ENCODE measurements at places on chromosomes 12 and 14.

DNA sequence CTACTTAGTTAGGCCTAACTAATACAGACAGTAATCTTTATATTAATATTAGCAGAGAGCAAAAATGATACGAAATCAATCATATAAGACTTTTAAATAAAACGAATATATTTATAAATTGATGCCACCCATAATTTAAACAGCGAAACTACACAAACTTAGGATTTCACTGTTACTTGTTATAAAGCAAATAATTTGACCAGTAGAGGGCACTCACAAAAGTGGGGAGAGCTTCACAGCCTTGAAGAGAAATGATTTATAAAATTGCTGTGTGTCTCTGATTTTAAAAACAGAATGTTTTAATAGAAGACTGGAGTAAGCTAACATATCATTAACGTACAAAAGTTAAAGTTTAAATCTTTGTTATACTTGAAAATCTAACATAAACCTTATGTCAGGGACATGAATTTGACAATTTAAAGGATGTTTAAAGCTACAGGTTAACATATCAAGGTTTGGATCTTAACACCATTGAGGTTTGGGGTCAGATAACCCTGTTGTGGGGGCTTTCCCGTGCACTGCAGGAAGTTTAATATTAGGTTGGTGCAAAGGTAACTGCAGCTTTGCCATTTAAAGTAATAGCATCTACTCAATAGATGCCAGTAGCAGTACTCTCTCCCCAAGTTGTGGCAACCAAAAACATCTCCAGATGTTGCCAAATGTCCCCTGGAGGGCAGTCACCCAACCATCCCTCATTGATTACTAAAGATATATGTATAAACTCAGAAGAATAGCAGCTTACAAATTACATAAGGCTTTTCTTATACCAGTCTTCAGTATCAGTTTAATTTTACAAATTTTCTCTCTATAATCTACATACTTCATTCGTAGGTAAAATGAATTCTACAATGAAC is 9.3 kb downstream of the KRAS start:
- peak; percentile 38 for DNase-seq

DNA sequence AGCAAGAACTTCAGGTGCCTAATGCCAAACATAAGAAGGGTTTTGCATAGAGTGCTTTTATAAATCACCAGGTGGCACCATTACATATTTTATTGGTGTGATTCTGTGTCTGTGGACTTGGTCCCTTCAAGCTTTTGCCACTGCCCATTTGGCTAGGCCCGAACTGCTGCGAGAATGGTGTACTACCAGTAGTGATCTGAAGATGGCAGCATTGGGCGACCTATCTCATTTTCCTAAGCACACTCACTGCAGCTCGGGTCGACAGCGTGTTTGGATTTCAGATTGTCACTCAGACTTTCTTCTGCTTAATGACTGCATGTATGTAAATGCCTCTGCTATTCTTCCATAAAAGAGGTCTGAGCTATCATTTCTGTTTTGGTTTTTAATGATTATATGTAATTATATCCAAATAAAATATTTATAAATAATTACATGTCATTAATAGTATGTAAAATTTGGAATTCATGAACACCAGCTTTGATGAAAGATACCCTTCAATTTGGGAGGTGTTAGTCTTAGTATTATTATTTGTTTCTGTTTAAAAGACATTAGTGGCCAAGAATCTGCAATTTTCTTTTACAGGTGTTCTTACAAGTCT is 78.5 kb downstream of the TPH2 start:
- DNase-seq = peak; percentile 84

- no peak for DNase-seq
These were observed 159.2 kb downstream of the TGFB3 start for GRCh38 chr14:75822522-75823141.

GRCh38 chr14:26138764-26139445 is 458.9 kb downstream of the NOVA1 start:
- DNase-seq = no peak

DNA sequence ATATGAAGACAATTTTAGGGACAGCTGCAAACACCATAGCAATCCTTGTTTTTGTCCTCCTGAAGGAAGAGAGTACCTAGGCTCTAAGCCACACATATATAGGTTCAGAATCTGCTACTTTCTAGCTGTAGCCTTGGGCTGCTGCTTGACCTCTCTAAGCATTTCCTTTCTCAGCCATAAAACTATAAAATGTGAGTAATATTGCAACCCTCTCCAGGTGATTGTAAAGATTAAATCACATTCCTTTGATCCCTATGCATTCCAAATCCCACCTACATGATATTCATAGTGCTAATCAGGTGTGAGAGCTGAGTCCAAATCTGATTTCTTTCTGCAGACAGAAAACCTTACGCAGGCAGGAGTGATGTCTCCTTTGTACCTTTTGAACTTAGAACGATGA is 913.5 kb downstream of the VRK1 start:
- DNase-seq = no peak

DNA sequence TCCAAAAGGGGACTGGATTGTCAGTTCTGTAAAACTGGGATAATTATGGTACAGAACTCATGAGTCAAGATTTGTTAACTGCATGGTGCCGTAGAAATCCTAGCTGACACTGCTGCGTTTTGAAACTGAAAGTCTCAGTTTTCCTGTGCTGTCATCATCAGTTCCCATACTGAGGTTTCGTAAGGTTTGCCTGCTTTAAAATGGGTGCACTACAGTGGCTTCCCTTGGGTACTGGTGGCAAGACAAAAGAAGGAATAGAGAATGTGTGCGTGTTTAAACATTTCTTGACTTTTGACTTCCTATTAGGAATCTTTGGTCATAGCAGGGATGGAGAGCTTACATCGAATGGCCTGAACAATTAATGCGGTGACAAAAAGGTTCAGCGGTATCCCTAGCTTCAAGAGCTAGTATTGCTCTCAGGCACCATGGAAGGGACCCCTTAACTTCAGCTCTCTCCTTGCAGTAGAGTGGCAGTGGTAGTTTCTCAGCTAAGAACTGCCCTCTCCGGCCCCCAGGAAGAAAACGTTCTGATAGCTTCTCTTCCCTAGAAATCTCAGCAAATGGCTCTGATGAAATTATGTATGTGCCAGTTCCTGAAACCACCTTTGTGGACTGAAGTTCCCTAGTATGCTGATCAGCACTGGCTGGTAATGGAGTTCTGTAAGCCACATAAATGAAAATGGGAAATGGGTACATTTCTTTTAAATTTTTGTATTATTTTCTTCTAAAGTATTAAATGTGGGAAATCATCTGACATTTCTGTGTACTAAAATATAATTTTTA is 28.9 kb downstream of the ANO6 start:
- no peak for DNase-seq

GRCh38 chr12:562634-563033 is 100.6 kb downstream of the NINJ2 start:
- no peak for DNase-seq

- DNase-seq = no peak
These were observed 23.2 kb downstream of the BCL11B start for GRCh38 chr14:99248761-99249171.

DNA sequence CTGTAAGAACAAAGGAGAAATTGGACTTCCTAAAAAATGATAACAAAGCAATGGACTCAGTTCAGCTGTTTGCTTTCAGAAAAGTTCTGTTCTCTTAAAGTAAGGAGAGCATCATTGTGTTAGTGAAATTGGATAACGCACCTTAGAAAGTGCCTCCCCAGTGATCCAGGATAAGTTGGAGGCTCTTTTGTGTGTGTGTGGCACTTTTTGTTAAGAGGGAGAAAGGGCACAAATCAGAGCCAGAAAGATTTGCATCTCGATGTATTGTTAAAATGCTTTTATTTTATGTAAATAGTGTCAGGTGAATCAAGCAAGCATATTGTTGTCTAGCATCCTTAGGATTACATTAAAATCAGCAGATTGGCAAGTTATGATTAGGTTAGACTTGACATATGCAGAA is 2.1 kb downstream of the STK38L start:
- DNase-seq = no peak

- DNase-seq = peak; percentile 71
These were observed 752 bp downstream of the PRICKLE1 start for GRCh38 chr12:42588524-42589464.

- no peak for DNase-seq
These were observed 36.5 kb upstream of the IFNG-AS1 start for GRCh38 chr12:67952787-67953186.

DNA sequence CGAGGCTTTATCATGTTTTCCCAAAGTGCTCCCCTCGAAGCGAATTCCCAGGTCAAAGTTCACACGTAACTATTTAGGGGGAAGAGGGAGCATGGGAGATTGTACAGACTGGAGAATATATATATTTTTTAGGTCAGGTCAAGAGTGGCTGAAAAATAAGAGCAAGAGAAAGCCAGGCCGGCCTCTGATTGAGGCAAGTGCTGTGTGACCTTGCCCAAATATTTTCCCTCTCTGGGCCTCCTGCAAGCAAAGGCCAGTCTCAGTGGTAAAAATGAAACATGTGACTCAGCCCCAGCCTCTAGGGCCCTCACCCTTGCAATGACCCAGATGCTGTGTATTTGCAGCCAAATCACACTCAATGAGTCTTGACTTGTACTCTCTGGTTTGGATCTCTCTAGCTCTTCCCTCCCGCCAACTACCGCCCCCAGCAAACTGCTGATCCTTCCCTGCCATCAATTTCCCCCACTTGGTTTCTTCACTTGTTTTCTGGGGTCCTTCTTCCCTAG is 34.1 kb downstream of the SMUG1 start:
- no peak for DNase-seq

GRCh38 chr14:73785834-73786635 is 65.6 kb upstream of the PTGR2 start:
- DNase-seq = peak; percentile 45

DNA sequence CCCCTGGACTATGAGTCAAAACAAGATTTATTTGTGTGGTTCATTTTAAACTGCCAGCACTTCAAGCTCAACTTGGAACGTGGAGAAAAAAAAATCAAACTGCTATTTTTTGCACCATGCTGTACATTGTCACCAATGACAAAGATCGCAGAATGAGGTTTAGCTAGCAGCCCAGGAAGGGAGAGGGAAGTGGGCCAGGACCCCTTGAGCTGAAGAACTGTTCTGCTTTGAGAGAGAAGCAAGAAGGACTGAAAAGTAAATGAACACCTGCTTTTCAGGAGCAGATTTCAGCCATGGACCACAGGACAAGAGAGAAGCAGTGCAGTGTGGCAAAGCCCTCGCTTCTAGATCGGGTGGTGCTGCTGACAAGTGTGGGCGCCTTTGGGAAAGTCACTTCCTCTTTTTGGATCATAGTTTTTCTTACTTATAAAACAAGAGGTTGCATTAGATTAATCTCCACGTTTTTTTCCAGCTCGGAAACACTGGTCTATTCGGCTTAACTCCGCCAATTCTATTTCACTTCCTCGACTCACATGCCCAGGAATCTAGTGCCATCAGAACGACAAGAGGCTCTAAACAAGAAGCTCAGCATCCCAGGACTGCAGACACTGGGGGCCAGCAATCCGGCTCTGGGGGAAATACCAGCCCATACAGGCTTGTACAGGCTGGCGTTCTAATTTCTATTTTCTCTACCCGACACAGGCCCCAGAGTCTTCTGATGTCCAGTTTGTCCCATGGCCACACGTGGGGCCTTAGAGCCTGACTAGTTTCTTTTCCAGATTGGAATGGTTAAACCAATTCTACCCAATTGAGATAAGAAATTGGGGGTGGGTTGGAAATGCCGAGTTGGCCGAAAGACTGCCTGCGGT is 129.9 kb downstream of the CRACR2A start:
- DNase-seq = no peak

GRCh38 chr12:14892726-14893505 is 7.3 kb upstream of the MGP start:
- DNase-seq = no peak

GRCh38 chr12:124032265-124032886 is 59.4 kb downstream of the ZNF664 start:
- peak; percentile 66 for DNase-seq

DNA sequence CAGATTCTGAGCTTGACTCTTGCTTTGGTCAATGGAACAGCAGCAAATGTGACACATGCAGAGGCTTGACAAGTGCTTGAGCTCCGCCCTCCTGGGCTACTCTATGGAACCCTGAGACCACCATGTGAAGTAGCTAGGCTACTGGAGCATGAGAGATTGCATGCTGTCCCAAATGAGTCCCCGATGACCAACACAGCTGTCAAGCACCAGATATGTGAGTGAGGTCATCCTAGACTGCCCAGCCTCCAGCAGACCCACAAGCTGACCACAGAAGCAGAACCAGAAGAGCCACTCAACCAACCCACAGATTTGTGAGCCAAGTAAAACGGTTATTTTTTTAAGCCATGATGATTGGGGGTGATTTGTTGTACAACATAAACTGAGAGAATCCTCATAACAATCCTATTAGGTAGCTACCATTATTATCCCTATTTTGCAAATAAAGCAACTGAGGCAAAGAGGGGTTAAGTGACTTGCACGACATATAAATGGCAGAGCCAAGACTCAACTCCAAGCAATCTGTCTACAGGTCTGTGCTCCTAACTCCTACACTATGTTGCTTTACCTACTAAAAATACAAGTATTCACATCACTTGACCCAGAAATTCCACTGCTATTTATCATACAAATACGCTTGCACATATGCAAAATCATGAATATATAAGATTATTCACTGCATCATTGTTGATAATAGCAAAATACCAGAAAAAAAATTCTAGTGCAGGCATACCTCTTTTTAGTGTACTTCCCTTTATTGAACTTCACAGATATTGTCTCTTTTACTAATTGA is 136.2 kb downstream of the NDUFA12 start:
- DNase-seq = no peak

GRCh38 chr14:89241934-89242651 is 174.9 kb downstream of the FOXN3 start:
- DNase-seq = no peak

GRCh38 chr14:104734991-104735779 is 11.2 kb downstream of the ADSS1 start:
- peak; percentile 64 for DNase-seq

DNA sequence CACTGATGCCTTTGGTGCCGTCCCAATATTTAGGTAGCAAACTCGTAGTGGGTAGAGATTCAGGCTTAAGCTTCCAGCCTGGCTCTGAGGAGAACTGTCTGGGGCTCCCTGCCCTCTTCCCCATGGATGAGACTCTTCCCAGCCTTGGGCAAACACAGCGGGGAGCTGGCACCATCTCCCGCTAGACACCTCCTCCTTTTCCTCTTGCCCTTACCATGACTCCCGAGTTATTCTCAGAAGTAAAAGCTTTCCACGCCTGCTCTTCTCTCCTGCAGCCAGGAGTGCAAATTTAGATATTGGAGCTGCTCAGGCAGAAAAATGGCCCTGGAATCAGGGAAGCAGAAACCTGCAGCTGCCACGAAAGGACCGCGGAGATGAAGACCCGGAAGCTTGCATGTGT is 45.6 kb upstream of the RBM19 start:
- DNase-seq = no peak

- peak; percentile 86 for DNase-seq
These were observed 3.6 kb upstream of the RHOF start for GRCh38 chr12:121796855-121797751.

GRCh38 chr12:6872073-6873048 is 742 bp downstream of the SPSB2 start:
- peak; percentile 85 for DNase-seq

All from SK-N-DZ (cell line).